T-helper 2 cell (primary cell): ENCODE measurements at places on chromosomes 11 and 22.

GRCh38 chr11:47592970-47593369 is 1.2 kb downstream of the C1QTNF4 start:
- no peak for DNase-seq

DNA sequence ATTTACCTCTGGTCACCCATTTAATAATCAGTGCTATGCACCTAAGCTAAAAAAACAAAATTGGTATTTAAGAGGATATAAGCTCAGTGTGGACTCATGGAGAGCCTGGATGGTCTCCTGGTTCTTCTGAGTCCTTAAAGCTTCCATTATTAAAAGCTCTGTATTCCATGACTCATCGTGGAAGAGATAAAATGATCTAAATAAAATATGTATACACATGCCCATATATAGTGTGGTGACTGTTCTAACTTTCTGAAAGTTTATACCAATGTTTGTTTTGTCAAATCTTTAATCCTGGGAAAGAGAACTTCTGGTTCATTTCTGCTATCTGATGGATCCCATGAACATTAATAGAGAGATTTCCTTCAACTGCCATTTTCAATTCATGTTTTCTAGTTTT is 375.9 kb downstream of the GUCY1A2 start:
- DNase-seq = no peak

DNA sequence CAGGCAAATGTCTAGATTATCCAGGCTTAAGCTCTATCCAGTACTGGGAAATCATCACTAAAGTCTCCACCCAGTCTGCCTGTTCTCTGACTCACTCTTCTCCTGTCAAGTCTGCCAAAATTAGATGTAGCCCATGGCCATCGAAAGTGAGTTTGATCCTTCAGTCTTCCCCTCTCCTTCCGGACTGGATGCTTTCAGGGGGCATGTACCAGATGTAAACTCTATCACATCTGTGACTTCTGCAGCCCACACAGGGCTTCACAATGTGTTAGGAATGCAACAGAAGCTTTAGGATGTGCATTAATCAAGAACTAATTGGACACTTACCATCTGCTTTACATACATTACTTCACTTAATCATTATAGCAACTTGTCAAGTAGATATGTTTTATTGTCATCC is 12.3 kb downstream of the ME3 start:
- no peak for DNase-seq

DNA sequence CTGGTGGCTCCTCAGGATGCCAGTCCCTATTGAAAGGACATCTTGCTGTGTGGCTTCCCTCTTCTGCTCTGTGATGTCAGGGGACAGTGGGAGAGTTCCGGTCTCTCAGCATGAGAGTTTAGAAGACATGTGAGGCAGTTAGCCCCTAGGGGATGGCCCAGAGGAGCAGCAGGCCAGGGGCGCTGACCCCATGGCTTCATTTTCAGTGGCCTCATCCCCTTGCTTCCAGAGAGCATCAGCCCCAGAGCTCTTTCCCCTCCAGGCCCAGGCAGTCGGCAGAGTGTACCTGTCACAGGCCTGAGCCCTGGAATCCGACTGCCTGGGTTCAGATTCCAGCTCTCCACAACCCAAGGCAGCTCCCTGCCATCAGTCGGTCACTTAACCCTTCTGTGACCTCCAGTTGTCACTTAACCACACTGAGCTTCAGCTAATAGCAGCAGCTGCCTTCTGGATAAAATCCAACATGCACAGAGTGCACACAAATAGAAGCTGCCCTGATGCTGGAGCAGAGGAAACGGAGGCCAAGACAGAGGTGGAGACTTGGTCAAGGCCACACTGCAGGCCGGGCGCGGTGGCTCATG is 14.1 kb upstream of the LRRC10B start:
- no peak for DNase-seq

DNA sequence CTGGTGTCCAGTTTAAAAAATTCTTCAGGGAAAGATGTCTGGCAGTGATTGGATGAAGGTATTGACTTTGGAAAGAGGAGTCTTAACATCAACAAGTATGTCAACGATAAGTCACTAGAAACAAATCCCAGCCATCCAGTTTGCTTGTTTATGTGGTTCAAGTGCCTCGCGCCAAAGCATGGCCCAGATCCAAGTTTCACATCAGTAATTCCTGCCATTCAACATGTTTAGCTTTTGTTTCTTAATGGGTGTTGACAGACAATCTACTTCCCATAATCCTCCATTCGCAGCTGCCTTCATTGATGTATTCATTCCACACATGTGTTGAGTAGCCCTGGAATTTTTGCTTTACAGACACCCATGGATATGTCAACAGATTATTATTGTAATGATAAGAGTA is 77.8 kb downstream of the UBASH3B start:
- DNase-seq = no peak

- DNase-seq = peak; percentile 12
These were observed 642 bp upstream of the PIK3C2A start for GRCh38 chr11:17208257-17208999.

GRCh38 chr22:31333641-31334040 is 12.5 kb downstream of the PATZ1 start:
- no peak for DNase-seq
